ENCODE measurements at places on chromosomes 2 and 18.

GRCh38 chr18:267380-267687, 513 bp downstream of the THOC1 start:
- DNase-seq: no peak

DNA sequence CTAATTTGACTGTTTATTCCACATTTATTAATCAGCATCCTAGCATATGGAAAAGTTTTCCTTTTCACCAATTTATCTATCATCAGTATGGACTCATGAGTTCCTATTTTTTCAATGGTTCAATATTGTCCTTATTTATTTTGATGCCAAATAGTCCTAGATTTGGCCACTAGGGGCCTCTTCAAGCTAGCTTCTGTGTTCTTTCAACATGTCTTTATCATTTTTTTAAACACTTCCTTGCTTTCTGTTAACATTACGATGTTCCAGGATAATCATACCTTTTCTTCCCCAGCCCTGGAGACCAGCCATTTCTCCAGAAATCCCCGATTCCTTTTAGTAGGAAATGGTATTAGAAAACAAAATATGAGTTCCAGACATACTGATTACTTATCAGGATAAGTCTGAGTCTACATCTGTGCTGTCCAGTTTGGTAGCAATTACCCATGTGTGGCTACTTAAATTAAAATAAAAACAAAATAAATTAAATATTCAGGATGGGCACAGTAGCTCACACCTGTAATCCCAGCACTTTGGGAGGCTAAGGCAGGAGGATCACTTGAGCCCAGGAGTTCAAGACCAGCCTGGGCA, 70.6 kb downstream of the RPE start:
- no peak for DNase-seq

GRCh38 chr2:74416778-74417177, 4.6 kb downstream of the C2orf81 start:
- no peak for DNase-seq

DNA sequence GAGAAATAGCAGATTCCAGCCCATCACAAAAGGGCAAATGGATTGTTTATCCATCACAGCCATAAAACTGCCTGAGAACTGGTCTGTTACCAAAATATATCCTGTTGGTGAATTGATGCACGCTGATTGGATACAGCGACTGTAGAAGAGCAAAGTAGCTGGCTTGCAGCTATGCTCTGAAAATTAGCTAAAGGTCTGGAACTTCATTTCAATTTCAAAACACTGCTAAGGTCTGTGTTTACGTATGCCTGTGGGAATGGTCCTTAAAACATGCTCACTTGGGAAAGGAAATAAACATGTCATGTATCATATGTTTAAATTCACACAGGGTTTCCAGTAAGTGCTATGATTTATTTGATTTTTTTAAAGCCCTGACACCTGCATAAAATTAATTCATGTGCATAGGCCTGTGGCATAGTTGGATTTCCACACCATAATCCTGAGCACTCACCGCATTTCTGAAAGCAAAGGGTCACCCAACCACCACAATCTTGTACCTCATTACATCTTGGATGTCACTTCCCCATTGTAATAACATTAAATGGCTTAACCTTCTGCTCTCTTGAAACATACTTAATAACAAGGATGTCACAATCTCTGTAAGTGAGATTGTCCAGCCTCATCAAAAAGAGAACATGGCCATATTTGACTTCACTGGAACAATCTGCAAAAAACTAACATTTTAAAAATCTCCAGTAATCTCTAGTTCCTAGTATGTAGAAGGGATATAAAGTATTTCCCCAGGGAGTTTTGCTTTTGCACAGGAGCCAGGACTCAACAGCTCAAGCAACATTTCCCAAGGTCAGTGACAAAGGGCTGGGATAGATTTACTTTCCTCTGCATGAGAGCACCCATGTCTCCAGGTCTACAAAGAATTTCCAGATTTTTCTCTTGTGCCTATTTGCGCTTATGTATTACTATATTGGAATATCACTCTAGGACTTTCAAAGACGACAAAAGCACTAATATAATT, 109.8 kb downstream of the FARSB start:
- no peak for DNase-seq

GRCh38 chr2:220243571-220243970, 616.1 kb downstream of the SLC4A3 start:
- DNase-seq: no peak

GRCh38 chr2:219514196-219514761, at the start of gene ASIC4:
Gene ASIC4 (plus strand): TSS chr2:219514482. CDS start chr2:219514725, 243 bp downstream.
- DNase-seq: no peak

- DNase-seq: no peak
These were observed 27.4 kb upstream of the MTIF2 start for GRCh38 chr2:55296393-55296792.

GRCh38 chr18:72651033-72651432, 106.9 kb upstream of the CBLN2 start:
- DNase-seq: no peak

GRCh38 chr2:61247204-61247812, 85.3 kb downstream of the C2orf74 start:
- no peak for DNase-seq
